ENCODE measurements at places on chromosomes 2 and 18.

DNA sequence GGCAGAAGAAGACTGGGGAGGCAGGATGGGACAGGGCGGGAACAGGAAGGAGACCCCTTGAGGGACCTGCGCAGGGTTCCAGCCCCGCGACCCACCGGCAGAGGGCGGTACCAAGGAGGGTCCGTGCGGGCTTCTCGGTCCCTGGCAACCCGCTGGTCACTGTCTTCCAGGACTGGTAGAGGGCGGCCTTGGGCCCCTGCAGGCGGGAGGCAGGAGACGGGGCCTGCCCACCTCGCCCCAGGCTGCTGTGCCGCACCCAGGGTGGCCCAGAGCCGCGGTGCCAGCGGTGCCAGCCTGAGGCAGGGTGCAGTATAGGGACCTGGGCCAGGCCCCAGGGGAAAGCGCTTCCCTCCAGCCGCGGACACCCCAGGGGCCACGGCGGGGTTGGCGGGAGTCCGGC, 34.5 kb downstream of the NEURL3 start:
- no peak for DNase-seq
- H3K27ac ChIP-seq = no peak overlapping the region
- no peak overlapping the region for H3K4me3 ChIP-seq
- H3K36me3 ChIP-seq = no peaks in the 10 kb centered on the region
- H3K4me1 ChIP-seq = peaks cover 4% of the 10 kb centered on the region
- no peaks in the 10 kb centered on the region for H3K27me3 ChIP-seq

DNA sequence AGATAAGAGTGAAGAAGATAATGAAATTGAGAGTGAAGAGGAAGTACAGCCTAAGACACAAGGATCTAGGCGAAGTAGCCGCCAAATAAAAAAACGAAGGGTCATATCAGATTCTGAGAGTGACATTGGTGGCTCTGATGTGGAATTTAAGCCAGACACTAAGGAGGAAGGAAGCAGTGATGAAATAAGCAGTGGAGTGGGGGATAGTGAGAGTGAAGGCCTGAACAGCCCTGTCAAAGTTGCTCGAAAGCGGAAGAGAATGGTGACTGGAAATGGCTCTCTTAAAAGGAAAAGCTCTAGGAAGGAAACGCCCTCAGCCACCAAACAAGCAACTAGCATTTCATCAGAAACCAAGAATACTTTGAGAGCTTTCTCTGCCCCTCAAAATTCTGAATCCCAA, 15.7 kb downstream of the MSH6 start:
- H3K27me3 ChIP-seq = no peaks in the 10 kb centered on the region
- no peak for DNase-seq
- H3K4me3 ChIP-seq = no peak overlapping the region
- peaks cover 87% of the 10 kb centered on the region for H3K36me3 ChIP-seq
- no peaks in the 10 kb centered on the region for H3K4me1 ChIP-seq
- no peak overlapping the region for H3K27ac ChIP-seq

GRCh38 chr2:121171625-121172119, 113.3 kb downstream of the TFCP2L1 start:
- H3K4me1 ChIP-seq = no peaks in the 10 kb centered on the region
- no peak for DNase-seq
- H3K4me3 ChIP-seq = no peak overlapping the region
- no peaks in the 10 kb centered on the region for H3K27me3 ChIP-seq

- no peak for DNase-seq
- no peaks in the 10 kb centered on the region for H3K27me3 ChIP-seq
- no peaks in the 10 kb centered on the region for H3K36me3 ChIP-seq
- no peaks in the 10 kb centered on the region for H3K4me1 ChIP-seq
Observed at GRCh38 chr2:172050479-172051125, 34.7 kb upstream of the DLX1 start.

DNA sequence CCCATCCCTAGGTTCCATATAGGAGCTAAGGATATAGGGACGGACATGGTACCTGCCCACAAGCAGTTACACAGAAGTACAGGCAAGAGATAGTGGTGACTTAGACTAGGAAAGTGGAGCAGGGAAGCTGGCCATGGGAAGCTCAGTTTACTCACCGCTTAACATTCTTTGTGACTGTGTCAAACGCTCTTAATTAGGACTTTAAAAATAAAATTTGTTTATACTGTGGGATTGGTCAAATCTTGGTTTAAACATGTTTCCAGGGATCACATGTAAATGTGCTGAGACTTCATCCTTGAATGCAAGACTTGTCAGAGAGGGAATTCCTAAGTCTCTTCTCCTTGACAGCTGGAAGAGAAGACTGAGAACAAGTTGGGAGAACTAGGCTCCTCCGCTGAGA, 107.3 kb downstream of the MTCL1 start:
- no peak overlapping the region for H3K4me3 ChIP-seq
- no peaks in the 10 kb centered on the region for H3K27me3 ChIP-seq
- no peaks in the 10 kb centered on the region for H3K36me3 ChIP-seq

DNA sequence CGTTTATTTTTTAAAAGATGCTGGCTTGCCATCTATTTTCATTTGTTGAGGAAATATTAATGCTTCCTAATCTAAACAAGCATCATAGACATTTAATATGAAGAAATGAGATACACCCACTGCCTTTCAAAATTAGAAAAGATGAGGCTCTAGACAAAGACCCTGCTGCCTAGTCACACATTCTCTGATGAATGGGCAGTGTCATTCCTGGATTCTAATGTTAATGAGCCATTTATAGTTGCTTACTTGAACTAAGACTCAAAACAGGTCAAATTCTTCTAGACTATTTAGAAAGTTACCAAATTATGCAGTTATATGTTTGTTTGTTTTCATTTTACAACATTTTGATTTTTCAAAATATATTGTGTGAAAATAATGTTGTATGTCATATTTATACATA, 237.6 kb downstream of the CDH7 start:
- DNase-seq = no peak
- no peak overlapping the region for H3K27ac ChIP-seq
- H3K27me3 ChIP-seq = no peaks in the 10 kb centered on the region
